HTR-8/SVneo (cell line): ENCODE measurements at places on chromosomes 6 and 20.

DNA sequence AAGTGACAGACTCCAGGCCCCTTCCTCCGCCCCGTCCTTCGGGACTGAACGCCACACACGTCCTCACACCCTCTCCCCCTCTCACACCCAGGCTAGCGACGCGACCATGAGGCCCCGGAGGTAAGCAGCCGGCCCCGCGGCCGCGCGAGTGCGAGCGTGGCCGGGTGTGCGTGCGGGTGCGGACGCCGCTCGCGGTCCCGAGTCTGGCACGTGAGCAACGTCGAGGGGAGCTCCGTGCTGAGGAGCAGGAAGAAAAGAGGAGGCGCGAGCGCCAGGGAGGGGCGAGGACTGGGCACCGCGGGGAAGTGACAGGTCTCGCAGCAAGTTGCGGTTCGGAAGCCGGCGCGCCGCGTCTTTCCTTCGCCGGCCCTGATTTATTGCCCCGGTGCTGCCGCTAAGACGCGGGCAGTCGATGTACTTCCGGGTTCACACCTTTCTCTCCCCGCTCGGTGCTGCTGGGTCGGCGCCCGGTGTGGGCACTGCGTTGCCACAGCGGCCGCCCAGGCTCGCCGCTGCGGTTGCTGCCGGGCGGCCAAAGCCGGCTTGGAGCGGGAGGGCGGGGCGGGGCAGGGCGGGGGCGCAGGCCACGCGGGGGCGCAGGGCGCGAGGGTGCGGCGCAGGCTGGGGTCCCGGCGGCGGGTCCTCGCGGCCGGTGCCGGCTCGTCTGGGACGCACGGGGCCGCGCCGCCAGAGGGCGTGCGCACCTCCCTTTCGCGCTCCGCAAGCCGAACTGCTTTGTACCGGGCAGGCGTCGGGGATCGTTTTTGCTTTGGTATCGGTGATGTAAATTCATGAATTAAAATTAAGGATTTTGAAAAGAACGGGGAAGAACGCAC is 15.8 kb upstream of the LIN28B start:
- DNase-seq: peak; percentile 56

- DNase-seq: no peak
Measured at GRCh38 chr6:126440923-126441322, 101.0 kb downstream of the CENPW start.

DNA sequence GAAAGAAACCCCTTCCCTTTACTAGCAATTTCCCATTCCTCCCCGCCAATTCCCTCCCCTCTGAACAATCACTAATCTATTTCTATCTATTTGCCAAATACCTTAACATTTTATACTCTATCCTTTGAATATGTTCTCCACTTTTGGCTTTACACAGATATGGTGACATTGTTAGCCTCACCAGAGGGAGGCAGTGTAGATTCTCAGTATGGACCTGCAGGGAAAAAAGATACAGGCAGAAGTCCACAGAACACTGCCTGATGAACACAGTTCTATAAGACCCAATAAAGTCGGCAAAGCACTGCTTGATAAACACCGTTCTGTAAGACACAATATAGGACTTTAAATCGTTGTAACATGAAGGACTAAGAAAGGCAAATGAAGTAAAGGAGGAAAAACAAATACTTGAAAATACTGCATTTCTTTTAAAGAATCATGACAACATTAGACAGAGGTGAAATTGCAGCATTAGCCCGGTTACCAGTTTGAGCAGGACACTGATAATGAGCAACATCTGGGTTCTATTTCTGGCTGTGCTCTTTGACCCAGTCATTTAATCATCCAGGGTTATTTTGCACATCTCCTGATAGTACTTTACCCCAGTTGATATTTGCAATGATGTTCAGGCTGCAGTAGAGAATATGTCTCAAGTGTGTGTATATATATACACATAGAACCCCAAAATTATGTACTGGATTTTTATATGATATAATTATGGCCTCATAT is 296.8 kb downstream of the UTRN start:
- no peak for DNase-seq

DNA sequence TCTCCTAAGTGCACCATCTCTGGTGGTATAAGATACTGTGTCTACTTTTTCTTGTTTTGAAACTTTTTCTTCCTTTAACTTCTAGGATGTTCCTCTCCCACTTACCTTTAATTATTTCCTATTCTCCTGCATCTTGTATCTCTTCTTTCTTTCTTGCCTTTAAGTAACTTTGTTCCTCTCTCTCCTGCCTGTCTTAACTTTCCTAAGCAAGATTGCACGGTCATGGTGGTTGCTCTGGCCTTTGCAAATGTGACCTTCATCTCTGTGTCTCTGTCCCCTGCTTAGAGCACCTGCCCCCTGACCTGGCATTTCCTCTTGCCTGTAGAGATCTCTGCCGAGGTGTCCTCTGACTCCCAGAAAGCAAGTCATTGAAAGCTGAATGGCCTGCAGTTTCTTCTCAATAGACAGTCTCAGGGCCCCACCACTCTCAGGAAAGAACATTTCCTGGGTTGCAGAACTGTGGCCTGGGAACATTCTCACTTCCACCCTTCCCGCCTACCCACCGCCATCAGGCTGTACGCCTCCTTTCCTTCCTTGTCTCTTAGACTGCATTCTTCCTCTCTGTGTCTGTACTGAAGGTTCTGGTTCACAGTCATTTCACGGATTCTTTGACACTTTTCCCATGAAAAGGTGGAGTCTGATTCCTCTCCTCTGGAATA is 12.8 kb downstream of the ZDHHC14 start:
- DNase-seq: no peak

DNA sequence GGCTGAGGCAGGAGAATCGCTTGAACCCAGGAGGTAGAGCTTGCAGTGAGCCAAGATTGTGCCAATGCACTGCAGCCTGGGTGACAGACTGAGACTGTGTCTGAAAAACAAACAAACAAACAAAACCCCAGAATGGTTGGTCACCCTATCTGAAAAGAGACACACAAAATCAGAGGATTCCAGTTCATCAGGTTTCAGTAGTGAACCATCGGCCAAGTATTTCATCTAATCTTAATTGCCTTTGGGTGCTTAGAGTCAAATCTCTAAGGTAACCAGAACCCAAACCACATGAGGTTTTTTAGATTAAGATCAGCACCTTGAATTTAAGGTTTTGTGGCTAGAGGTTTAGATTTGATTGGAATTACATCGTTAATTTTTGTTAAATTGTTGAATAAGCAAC is 8.3 kb upstream of the ZBTB2 start:
- DNase-seq: no peak
